ENCODE measurements at places on chromosomes 7 and 10.

GRCh38 chr10:89966211-89966610 is 264.8 kb downstream of the KIF20B start:
- H3K36me3 ChIP-seq = no peaks in the 10 kb centered on the region
- no peak overlapping the region for H3K4me3 ChIP-seq
- peaks cover 1% of the 10 kb centered on the region for H3K27me3 ChIP-seq
- no peak for DNase-seq

DNA sequence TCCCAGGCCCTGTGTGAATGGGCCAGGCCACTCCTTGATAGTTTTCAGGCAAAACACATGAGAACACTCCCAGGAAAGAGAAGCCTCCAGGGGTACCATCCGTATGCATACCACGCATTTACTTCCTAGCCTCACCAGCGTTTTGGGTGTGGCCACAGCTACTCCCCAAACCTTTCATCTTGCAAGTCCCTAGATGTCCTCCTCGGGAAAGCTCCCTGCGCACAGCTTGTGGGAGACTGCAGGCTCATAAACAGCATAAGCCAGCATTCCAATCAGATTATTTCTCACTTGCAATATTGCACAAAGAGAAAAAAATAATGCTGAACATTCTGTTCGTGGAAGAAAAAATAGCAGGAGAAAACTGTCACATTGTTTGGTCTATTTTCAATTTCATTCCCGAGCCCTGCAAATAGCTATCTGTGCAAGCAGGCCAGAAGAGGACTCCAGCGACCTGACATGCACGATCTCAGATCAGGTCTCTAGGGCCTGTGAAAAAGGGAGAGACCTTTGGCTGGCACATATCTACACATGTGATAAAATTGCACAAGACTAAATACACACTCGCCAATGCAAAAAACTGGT is 175.6 kb downstream of the PLXNA4 start:
- no peak overlapping the region for H3K27ac ChIP-seq
- H3K36me3 ChIP-seq = no peaks in the 10 kb centered on the region
- no peak overlapping the region for H3K4me3 ChIP-seq
- no peaks in the 10 kb centered on the region for H3K27me3 ChIP-seq
- no peak for DNase-seq

DNA sequence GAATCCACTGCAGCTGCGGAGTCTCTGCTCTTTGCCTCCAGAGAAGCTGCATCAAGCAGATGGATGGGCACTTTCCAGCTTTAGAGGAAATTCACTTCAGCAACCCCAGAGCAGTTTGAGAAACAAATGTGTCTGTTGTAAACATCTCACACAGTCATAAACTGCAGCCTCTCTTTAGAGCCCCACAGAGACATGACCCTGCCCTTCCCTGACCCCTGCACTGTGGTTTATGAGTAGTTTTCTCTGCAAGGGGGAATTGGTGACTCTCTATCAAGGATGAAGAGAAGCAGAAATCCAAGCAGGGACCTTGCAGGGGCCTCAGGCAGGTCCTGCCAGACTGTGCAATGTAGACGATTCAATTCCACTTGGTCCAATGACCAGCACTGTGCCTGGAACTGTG is 160.2 kb downstream of the SH2D4B start:
- no peak overlapping the region for H3K27ac ChIP-seq
- H3K4me3 ChIP-seq = no peak overlapping the region
- H3K36me3 ChIP-seq = no peaks in the 10 kb centered on the region

DNA sequence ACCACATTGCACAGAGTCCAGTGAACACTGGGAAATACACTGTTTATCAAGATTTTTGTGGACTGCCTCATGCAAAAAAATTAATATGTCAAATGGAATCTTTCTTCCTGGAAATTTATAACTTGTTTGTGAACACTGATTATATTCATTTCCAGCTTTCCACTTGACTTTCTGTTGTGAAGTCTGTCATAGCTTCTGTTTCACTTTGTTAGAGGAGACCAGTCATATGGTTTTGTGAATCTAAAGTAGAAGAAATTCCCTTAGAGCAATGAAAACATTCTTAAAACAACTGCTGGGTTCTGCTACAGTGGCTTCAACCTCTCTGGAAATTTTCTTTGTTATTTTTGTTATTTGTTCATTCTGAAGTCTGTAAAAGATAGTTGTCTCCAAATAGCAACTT is 349.5 kb upstream of the NFE2L3 start:
- no peak for DNase-seq
- H3K27ac ChIP-seq = no peak overlapping the region
- no peaks in the 10 kb centered on the region for H3K4me1 ChIP-seq
- no peak overlapping the region for H3K4me3 ChIP-seq

DNA sequence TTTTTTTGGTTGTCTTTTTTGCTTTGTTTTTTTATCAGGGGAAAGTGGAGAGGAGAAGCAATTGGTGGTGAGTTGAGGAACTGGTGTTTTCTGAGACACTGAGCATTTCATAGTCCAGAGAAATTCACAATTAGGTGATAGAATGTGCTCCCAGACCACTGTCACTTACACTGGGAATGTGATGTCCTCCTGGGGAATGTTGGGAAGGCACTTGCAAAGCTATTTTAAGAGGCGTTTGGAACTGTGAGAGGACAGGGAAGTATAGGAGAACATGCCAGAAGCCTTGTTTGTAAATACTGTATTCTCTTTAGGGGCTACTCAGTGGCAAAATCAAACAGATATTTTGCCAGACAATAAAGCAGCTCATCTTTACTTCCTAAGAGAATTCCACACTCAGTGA is 16.0 kb downstream of the CHRM2 start:
- no peak for DNase-seq
- no peaks in the 10 kb centered on the region for H3K36me3 ChIP-seq
- peaks cover 4% of the 10 kb centered on the region for H3K27me3 ChIP-seq
- peaks cover 5% of the 10 kb centered on the region for H3K4me1 ChIP-seq
- no peak overlapping the region for H3K4me3 ChIP-seq

GRCh38 chr7:103710247-103710646 is 264.2 kb upstream of the SLC26A5 start:
- H3K27ac ChIP-seq = no peak overlapping the region
- no peak overlapping the region for H3K4me3 ChIP-seq
- no peaks in the 10 kb centered on the region for H3K4me1 ChIP-seq
- no peaks in the 10 kb centered on the region for H3K36me3 ChIP-seq
- H3K27me3 ChIP-seq = no peaks in the 10 kb centered on the region

GRCh38 chr10:101354328-101355071 is 535 bp downstream of the BTRC start:
- H3K4me1 ChIP-seq = peaks cover 9% of the 10 kb centered on the region
- peaks cover 1% of the 10 kb centered on the region for H3K27me3 ChIP-seq
- peak; percentile 75 for DNase-seq
- peak overlapping the region; percentile 99 for H3K4me3 ChIP-seq
- H3K27ac ChIP-seq = peak overlapping the region; percentile 95
- no peaks in the 10 kb centered on the region for H3K36me3 ChIP-seq

DNA sequence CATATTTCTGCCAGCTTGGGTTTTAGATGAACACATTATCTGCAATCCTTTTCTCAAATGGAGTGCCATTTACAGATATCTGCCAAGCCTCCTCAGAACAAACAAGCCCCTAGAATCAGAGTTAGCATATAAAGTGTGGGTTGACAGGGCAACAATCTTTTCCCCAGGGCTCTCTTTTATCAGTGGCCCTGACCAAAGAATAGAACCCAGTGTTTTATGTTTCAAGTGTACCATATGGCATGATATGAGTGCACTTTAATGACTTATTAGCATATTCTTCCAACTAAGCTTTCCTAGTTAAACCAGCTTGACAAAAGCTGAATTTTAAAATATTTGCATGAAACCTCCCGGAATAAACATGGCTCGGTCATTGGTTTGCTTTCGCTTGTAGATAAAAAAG is 57.3 kb downstream of the EVX1 start:
- H3K4me3 ChIP-seq = no peak overlapping the region
- peaks cover 12% of the 10 kb centered on the region for H3K4me1 ChIP-seq
- no peak for DNase-seq
- no peak overlapping the region for H3K27ac ChIP-seq

GRCh38 chr7:116159711-116160110 is 50.6 kb upstream of the TES start:
- H3K27me3 ChIP-seq = peaks cover 1% of the 10 kb centered on the region
- H3K4me3 ChIP-seq = no peak overlapping the region
- no peak overlapping the region for H3K27ac ChIP-seq
- H3K36me3 ChIP-seq = no peaks in the 10 kb centered on the region
- H3K4me1 ChIP-seq = no peaks in the 10 kb centered on the region

DNA sequence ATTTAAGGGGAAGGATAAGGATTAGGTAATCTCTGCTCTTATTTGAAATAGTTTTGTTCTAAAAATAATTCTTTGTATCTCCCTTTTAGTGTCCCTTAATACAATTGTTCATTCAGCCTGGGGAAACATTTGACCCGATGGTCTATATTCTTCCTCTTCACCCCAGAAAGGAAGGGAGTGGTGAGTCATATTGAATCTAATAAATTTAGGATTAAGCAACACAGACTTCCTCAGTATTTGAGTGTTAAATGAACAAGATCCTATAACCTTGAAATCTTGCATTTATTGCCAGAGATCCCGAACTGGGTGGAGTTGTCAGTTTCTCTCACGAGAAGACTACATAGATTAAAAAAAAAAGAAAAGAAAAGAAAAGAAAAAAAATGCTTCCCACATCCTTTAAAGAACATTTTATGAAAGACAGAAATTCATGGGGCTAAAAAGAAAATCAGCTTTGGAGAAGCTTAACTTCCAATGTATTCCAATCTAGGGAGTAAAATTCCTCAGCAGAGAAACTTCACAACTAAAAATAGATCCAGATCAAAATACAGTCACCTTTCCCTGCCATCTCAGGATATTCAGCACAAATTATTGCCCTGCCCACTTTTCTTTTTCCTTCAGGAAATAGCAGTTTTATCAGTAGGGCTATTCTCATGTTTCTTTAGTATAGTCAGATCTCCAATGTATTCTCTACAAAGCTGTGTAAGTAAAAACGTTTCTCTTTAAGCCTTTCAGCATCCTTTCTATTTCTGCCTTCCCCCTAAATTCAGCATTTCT is 82.2 kb downstream of the SEMA3D start:
- no peaks in the 10 kb centered on the region for H3K4me1 ChIP-seq
- H3K27ac ChIP-seq = no peak overlapping the region
- no peaks in the 10 kb centered on the region for H3K36me3 ChIP-seq
- no peaks in the 10 kb centered on the region for H3K27me3 ChIP-seq
- H3K4me3 ChIP-seq = no peak overlapping the region

DNA sequence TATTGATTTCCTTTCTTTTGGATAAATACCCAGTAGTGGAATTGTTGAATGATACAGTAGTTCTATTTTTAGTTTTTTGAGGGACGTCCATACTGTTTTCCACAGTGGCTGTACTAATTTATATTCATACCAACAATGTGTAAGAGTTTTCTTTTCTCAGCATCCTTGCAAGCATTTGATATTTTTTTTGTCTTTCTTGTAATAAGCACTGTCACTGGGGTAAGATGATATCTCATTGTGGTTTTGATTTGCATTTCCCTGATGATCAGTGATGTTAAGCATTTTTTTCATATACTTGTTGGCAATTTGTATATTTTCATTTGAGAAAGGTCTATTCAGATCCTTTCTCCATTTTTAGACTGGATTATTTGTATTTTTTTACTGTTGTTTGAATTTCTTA is 308.7 kb downstream of the PTEN start:
- no peaks in the 10 kb centered on the region for H3K36me3 ChIP-seq
- DNase-seq = no peak
- no peak overlapping the region for H3K27ac ChIP-seq
- H3K4me3 ChIP-seq = no peak overlapping the region

- peaks cover 4% of the 10 kb centered on the region for H3K27me3 ChIP-seq
- no peak overlapping the region for H3K27ac ChIP-seq
- H3K4me1 ChIP-seq = no peaks in the 10 kb centered on the region
- no peak for DNase-seq
Measured at GRCh38 chr10:16592378-16592777, 70.7 kb upstream of the C1QL3 start.

DNA sequence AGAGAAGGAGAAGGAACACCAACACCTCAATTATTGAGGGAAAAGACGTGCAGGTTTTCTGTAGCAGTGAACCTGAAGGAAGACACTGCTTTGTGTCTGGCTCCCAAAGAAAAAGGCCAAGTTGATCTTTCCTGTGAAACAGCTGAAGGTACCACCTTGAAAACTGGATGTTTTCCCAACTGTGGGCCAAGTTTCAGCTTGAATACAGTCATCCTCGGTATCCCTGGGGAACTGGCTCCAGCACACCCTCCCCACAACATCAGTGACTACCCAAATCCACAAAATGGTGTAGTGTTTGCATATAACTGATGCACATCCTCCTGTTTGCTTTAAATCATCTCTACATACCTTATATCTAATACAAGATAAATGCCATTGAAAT is 297.0 kb upstream of the PITRM1 start:
- no peak overlapping the region for H3K4me3 ChIP-seq
- peaks cover 3% of the 10 kb centered on the region for H3K36me3 ChIP-seq
- no peak for DNase-seq
- peaks cover 51% of the 10 kb centered on the region for H3K4me1 ChIP-seq

DNA sequence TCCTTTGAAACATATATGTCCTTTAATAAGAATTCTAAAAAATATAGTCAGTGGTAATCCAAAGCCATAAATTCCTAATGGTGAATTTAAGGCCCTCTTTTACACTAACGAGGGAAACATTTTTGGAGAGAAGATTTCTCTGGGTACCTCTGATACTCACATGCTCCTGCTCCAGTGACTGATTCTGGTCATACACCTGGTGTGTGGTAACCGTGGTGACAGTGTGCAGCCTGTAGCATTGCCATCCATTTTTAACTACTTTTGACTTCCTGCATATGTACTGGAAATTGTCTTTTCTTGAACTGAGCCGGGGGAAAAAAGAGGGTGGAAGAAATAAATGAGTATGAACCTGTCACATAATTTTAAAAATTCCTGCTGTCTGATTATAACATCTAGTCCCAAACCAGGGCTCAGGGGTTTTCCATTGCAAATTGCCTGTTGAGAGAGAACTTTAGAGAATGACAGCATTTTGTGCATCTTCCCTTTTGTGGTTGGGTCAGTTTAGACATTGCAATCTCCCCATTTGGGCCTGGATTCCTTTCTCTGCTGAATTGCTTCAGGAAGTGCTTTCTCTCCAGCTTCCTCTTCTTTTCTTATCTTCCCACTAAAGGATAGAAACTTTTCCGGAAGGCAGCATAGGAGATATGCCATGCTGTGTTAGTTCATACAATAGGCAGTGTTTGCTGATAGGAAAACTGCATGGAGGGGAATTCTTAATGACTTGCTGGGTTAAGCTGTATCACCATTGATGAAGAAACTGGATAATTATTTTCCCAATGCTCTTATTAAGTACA is 125.5 kb downstream of the GRM3 start:
- DNase-seq = no peak
- no peak overlapping the region for H3K4me3 ChIP-seq
- no peaks in the 10 kb centered on the region for H3K27me3 ChIP-seq
- no peaks in the 10 kb centered on the region for H3K36me3 ChIP-seq

GRCh38 chr10:44325157-44325556 is 59.7 kb downstream of the CXCL12 start:
- peaks cover 6% of the 10 kb centered on the region for H3K4me1 ChIP-seq
- H3K27ac ChIP-seq = no peak overlapping the region
- no peaks in the 10 kb centered on the region for H3K36me3 ChIP-seq
- peaks cover 2% of the 10 kb centered on the region for H3K27me3 ChIP-seq
- no peak overlapping the region for H3K4me3 ChIP-seq
- no peak for DNase-seq

GRCh38 chr7:155961241-155962190 is 149.3 kb upstream of the SHH start:
- peaks cover 12% of the 10 kb centered on the region for H3K4me1 ChIP-seq
- DNase-seq = no peak
- H3K27me3 ChIP-seq = peaks cover 8% of the 10 kb centered on the region
